Umbilical cord (tissue), 2 donors: ENCODE measurements at places on chromosomes 5 and 9. TPM values are rescaled to one million over a fixed set of nuclear protein-coding genes. Genes with fewer than 3 reads are reported as not detected.

Gene TTC23L
- 0.72 TPM for total RNA-seq

Gene CDKN2B
- total RNA-seq: 38.5 TPM

Gene GMCL2
- 4.1 TPM for total RNA-seq

- no peak for DNase-seq
Observed at GRCh38 chr9:103900466-103900865, 193.6 kb upstream of the SMC2 start.

- no peak for DNase-seq
Observed at GRCh38 chr5:463301-463700, 20.3 kb downstream of the EXOC3 start.

GRCh38 chr9:14488421-14489190, 174.7 kb upstream of the NFIB start:
- peak; percentile 15 for DNase-seq

DNA sequence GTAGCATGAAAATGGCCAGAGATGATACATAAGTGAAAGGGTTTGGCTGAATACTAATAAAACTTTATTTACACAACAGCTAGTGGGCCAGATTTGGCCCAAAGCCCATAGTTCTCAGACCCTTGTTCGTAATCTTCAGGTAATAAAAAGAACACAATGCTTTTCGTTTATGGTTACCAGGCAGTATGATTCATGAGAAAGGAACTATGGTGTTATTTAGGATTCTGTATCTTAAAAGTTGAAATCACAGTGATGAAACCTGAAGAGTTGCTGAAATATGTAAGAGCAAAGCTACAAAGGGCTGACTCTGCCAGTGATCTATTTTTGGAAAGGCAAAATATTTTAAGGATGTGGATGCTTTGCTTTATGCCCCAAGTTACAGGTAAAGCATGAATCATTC, 192.7 kb downstream of the SMC2 start:
- DNase-seq: peak; percentile 5
